IMR-90 (cell line): ENCODE measurements at places on chromosomes 6 and 20. TPM values are rescaled to one million over a fixed set of nuclear protein-coding genes. Genes with fewer than 3 reads are reported as not detected.

The SLC24A3 gene
- total RNA-seq = not detected in 2 replicates

The RTF2 gene
- 109 and 118 TPM in 2 replicates for total RNA-seq

The KCNB1 gene
- total RNA-seq = not detected in 2 replicates

The EYS gene
- total RNA-seq = under 0.01 TPM in 2 replicates

The PHACTR1 gene
- not detected in 2 replicates for total RNA-seq

The GRM4 gene
- total RNA-seq = not detected in 2 replicates

The CST4 gene
- total RNA-seq = not detected in 2 replicates

The PRR18 gene
- total RNA-seq = not detected in 2 replicates

The HLA-DQA1 gene
- total RNA-seq = not detected in 2 replicates

The RIPPLY2 gene
- total RNA-seq = not detected in 2 replicates

The CCR6 gene
- total RNA-seq = not detected in 2 replicates

The ZNF334 gene
- total RNA-seq = 1.1 and 1.4 TPM in 2 replicates

The GTSF1L gene
- total RNA-seq = not detected in 2 replicates

The BHLHE23 gene
- not detected in 2 replicates for total RNA-seq

The MICAL1 gene
- total RNA-seq = 28.6 and 30.5 TPM in 2 replicates
